ENCODE measurements at places on chromosomes 5 and 9.

GRCh38 chr9:79221084-79221483 lies 350.7 kb upstream of the TLE4 start:
- DNase-seq: no peak

DNA sequence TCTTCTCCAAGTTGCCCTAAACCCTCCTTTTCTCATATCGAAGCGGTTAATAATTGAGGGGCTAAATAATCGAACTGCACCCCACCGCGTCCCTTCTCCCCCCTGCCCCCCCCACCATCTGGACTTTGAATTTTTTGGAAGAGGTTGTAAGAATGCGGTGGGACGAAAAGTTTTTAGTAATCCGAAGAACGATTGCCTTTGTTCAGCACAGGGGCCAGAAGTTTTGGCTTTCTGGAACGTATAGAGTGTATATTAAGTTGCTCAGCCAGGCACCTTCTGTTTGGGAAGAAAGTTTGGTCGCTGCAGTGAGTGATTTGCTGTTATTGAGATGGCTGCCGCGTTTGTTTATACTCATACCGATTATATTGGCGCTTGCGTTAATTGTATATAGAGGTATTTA lies 518 bp downstream of the ERBIN start:
- no peak for DNase-seq

DNA sequence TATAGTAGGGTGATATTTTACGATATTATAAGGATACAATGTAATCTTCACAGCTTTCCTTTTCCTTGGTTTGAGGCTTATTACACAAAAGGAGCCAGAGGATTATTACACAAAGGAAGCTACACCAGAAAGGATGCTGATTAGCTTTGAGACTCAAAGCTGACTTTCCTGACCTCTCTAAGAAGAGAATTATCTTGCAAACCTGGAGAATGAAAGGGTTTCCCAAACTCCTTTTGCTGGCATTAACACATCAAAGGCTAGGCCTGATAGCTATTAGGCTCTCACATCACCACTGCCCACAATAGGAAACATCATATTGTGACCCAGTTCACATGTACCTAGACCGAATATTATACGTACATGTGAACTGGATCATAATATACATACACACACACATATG lies 34.2 kb upstream of the CHD1 start:
- no peak for DNase-seq

DNA sequence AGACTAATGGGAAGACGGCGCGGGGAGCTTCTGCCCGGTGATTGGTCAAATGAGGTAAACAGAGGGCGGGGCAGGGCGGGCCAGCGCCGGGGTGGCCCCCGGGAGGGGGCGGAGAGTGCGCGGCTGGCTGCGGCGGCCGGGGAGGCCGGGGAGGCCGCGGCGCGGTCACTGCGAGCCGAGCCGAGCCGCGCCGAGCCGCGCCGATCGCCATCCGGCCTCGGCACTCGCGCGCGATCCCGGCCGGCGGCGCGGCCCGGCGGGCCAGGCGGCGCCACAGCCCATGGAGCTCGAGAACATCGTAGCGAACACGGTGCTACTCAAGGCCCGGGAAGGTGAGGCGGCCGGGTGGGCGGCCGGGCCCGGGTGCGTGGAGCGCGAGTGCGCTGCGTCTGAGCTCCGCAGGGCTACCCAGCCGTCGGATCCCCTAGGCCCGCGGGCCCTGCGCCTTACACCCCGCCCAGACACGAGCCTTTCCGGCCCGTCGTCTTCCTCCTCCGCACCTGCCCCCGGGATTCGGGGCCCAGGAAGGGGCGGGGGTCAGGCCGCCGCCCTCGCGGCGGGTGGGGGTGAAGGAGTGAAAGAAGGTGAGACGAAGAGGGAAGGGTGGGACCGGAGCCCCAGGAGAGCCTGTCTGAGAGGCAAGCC lies at the start of gene GRK6:
Gene GRK6, plus strand, starts transcription at position 111 of the 645 bp plus-strand sequence. Its CDS starts 170 bp downstream, at position 281.
- DNase-seq: no peak

DNA sequence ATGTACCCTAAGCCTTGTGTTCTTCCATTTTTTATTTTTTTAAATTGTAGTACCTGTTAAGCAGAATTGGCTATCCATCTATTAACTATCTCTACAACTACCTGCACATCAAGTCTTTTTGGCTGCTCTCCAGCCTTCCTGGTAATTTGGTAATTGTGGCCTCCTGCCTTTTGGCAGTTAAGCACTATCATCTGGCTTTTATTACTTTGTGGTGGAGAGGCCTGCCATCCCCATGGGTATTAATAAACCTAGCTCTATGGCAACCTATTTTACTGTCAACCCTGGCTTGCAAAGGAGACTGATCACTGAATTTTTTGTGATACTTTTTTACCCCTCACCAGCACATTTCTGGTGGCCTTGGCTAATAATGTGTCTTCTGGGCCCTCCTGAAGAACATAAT lies 20.5 kb downstream of the SELENOP start:
- DNase-seq: no peak

DNA sequence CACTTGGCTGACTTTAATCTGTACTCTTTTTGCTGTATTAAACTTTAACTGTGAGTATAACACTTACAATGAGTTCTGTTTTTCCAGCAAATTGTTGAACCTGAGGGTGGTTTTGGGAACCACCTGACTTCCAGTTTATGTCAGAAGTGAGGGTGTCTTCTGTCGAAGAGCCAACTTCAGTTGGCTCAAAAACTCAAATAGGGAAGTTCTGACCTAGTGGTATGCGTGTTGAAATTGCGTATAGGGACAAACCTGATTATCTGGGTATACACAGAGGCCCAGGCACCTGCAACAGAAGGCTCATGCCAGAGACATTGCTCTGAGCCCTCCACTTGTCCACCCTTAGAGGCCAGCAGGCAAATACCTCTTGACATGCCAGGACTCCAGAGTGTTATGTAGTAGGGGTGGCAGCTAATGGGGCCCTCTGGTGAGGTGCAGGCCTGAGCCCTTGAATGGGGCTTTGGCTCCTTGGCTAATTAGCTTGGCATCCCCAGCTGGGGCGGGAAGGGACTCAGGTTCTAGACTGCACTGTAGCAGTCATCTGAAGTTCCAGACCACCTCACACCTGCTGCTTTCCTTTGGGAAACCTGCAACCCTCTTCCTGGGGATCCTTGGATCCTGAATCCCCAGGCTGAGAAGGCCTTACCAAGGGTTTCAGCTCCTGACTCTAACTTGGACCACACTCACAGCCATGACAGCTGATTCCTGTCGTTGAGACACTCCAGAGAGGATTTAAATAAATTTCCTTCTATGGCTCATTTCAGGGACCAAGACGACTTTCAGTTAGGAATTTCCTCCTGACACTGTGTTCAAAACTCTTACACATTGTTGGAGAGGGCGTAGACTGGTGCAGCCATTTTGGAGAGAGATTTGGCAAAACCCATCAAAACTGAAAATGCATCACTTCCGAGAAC lies 189.6 kb downstream of the HSPA4 start:
- no peak for DNase-seq

GRCh38 chr5:33685873-33686755 lies 205.7 kb downstream of the ADAMTS12 start:
- DNase-seq: no peak

- no peak for DNase-seq
Observed at GRCh38 chr5:31470608-31471007, 61.3 kb downstream of the DROSHA start.

DNA sequence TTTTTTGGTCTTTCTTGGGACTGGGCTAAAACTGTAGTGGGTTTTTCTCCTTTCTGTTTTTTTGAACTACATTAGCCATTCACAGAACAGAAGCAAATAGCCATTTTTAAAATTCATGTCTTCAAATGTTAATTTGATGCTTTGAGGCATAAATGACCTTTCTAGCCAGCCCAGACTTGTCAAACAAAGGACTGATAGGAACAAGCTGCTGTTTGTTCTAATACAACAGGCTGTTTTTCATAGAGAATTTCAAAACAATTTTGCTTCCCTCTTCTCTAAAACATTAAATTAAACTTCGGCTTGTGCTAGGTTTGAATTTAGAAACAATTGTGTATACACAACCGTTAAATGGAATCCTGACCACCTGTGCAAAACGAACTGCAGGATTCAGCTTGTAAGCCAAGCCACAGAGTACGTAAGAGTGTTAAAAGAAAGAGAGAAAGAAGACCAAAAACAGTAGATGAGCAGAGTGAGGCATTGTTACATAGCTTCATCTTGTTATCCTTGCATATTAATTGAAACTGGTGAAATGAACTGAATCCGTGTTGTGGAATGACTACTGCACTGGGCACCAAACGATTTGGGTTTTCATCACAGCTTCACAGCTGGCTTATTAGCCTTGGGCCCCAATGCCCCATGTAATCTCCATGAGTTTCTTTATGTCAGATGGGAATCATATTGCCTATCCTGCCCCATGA lies 100.0 kb downstream of the ZSWIM6 start:
- DNase-seq: no peak

DNA sequence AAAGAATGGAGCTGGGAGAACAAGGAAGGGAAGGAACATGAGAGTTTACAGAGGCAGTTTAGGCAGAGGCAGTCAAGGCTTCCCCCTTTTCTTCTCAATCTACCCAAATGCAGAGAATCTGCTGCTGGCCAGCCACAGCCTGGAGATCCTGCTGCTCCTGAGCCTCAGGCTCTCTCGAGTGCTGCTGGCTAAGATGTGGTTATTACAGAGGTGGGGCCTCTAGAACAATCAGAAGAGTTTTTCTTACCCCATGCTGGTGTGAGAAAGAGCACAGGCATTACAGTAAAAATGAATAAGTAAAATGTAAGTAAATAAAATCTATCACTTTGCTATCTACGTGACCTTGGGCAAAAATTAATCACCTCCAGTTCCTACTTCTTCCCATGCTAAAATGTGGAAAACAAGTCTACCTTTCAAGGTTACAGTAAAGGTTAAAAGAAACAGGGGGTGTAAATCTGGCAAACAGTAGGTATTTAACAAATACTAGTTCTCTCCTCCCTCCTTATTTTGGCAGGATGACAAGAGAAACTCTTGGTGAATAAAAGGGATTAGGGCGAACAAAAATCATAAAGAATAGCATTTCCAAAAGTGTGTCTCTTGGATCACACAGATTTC lies 31.1 kb downstream of the FBXW11 start:
- DNase-seq: no peak

DNA sequence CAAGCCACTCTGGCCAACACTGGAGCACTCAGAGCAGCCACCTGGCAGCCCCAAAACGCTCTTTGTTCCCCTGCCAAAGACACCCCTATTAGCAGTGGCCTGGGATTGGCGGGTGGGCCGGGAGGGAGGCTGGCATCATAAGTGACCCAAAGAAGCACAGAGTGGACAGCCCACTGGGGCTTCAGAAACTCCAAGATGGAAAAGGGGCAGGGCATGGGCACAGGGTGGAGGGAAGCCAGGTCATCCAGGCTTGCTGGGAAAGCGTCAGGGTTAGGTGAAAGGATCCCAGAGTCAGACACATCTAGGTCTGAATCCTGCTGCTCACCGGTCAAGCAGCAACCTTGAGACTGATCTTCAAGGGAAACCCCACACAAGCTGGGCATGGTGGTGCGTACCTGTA lies 14.8 kb downstream of the EEIG1 start:
- DNase-seq: no peak

DNA sequence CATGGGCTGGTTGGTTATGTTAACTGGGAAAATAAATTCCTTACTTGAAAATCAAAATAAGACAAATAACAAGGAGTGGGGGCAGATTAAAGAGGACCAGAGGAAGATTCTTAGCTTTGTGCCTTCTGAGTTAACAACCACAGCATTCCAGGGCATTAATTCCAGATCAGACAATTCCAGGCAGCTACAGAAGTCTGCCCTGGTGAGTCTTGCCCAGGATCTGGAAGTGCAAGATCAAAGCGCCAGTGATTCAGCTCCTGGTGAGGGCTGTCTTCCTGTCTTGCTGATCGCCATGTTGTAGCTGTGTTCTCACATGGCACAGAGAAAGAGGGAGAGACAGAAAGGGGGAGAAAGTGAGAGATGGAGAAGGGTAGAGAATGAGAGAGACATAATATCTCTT lies 65.6 kb downstream of the ANXA2R start:
- DNase-seq: no peak

DNA sequence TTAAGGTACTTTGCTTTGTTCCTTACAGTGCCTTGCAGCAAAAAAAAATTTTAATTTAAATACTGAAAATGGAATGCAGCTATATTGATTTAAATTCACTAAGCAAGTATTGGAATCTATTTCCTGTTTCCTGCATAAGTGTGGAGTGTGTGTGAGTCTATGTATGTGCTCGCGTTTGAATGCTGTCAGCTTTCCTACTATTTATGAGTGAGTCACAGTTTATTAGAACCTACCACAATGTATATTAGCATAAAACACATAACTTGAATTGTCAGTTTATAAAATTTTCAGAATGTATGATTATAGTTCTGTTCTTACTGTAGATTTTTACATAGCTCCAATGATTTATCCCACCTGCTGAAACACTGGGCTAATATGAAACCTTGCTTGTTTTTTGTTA lies 302.1 kb downstream of the NR2F1-AS1 start:
- DNase-seq: no peak

- no peak for DNase-seq
Observed at GRCh38 chr5:1105350-1106265, 6.3 kb downstream of the SLC12A7 start.

DNA sequence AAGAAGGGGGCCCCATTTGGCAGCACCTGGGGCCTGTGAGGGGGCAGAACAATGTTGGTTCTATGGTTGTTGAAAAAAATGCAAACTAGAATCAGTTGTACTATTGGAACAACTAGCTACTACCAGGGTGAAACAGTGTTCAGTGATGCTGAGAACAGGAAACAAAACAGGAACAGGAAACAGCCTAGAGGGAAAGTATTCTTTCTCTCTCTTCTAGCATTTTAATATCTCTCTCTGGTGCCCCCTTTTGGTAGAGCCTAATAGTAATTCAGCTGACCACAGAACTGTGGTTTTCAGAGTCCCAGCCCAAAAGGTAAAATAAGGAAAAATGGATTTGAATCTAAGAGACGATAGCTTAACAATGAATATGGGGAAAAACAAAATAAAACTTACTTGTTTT lies 138.0 kb upstream of the KCNN2 start:
- DNase-seq: no peak

- DNase-seq: no peak
Observed at GRCh38 chr5:137333475-137333874, 165.7 kb downstream of the SPOCK1 start.

GRCh38 chr9:100573655-100574260 lies 4.1 kb upstream of the CAVIN4 start:
- no peak for DNase-seq

- no peak for DNase-seq
Observed at GRCh38 chr5:757931-758697, 26.4 kb downstream of the ZDHHC11B start.

GRCh38 chr5:168734620-168735300 lies 155.6 kb upstream of the PANK3 start:
- no peak for DNase-seq

GRCh38 chr9:131657940-131658339 lies 81.9 kb downstream of the RAPGEF1 start:
- no peak for DNase-seq

- no peak for DNase-seq
Observed at GRCh38 chr9:117414220-117414905, 494 bp downstream of the ASTN2 start.
